Airway epithelial cell (primary cell): ENCODE measurements at places on chromosomes 12 and 14. TPM values are rescaled to one million over a fixed set of nuclear protein-coding genes. Genes with fewer than 3 reads are reported as not detected.

The SPIC gene
- not detected in 2 replicates for total RNA-seq

The LTBR gene
- total RNA-seq, result 197 and 205 TPM in 2 replicates

The BDKRB2 gene
- total RNA-seq, result 3.9 and 5.3 TPM in 2 replicates

The TRPV4 gene
- total RNA-seq, result 2.2 and 5.1 TPM in 2 replicates

The IRF2BPL gene
- 29.6 and 37.4 TPM in 2 replicates for total RNA-seq

The ANAPC5 gene
- total RNA-seq, result 92.9 and 106 TPM in 2 replicates

The CYP46A1 gene
- total RNA-seq, result not detected in 2 replicates

The NPAS3 gene
- not detected in 2 replicates for total RNA-seq

The NTN4 gene
- total RNA-seq, result 13.1 and 16.9 TPM in 2 replicates

The GNB3 gene
- total RNA-seq, result 0.28 and 0.92 TPM in 2 replicates

The C12orf60 gene
- total RNA-seq, result 1.2 and 2.3 TPM in 2 replicates
